ENCODE measurements at places on chromosomes 12 and 14. TPM values are rescaled to one million over a fixed set of nuclear protein-coding genes. Genes with fewer than 3 reads are reported as not detected.

The DHRS2 gene
- total RNA-seq: 0.26 TPM

The TMEM179 gene
- 8.4 TPM for total RNA-seq

The STRAP gene
- total RNA-seq: 72.8 TPM

The POTEM gene
- total RNA-seq: not detected

The GON7 gene
- total RNA-seq: 15.3 TPM

The KITLG gene
- total RNA-seq: 96.2 TPM

The NR4A1 gene
- 16.2 TPM for total RNA-seq

The APAF1 gene
- total RNA-seq: 44.2 TPM

The TAS2R50 gene
- 3.7 TPM for total RNA-seq

The SIX1 gene
- total RNA-seq: 0.16 TPM
